ENCODE measurements at places on chromosomes 3 and 15.

GRCh38 chr3:66239513-66240123 is 18.8 kb downstream of the SLC25A26 start:
- DNase-seq, result no peak

GRCh38 chr15:90956274-90957030 is 1.8 kb downstream of the RCCD1 start:
- DNase-seq, result peak; percentile 56

DNA sequence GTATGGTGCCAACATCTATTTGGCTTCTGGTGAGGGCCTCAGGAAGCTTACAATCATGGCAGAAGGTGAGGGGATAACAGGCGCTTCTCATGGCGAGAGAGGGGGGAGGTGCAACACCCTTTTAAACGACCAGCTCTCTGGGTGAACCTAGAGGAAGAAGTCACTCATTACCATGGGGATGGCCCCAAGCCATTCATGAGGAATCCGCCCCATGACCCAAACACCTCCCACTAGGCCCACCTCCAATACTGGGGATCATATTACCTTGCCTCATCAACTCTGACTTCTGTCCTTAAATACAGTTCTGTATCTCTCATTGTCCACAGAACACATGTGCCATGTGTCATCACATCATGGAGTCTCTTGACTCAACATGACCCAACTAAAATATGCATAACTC is 37.5 kb upstream of the CLRN1 start:
- no peak for DNase-seq

- no peak for DNase-seq
These were observed 311.6 kb downstream of the CNTN6 start for GRCh38 chr3:1404270-1404962.

- DNase-seq, result no peak
These were observed 139.2 kb upstream of the EOMES start for GRCh38 chr3:27861046-27862036.

GRCh38 chr3:10519236-10519635 is 13.8 kb upstream of the ATP2B2 start:
- DNase-seq, result no peak

DNA sequence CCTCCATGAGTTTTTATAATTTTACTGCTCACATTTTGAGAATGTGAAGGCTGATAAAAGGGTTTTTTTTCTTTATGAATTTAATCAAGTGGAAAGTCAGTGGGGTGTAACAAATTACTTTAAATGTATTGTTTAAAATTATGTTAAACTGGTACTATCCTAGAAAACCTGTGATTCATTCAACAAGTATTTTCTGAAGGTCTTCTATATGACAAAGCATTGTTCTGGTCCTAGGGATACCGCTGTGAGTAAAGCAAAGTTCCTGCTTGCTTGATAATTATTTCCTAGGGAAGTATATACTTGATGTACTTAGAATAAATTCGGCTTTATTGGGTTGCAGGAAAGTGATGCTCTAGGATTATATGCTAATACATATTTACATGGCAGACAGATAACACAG is 152.8 kb upstream of the GOLGA6L4 start:
- DNase-seq, result no peak

DNA sequence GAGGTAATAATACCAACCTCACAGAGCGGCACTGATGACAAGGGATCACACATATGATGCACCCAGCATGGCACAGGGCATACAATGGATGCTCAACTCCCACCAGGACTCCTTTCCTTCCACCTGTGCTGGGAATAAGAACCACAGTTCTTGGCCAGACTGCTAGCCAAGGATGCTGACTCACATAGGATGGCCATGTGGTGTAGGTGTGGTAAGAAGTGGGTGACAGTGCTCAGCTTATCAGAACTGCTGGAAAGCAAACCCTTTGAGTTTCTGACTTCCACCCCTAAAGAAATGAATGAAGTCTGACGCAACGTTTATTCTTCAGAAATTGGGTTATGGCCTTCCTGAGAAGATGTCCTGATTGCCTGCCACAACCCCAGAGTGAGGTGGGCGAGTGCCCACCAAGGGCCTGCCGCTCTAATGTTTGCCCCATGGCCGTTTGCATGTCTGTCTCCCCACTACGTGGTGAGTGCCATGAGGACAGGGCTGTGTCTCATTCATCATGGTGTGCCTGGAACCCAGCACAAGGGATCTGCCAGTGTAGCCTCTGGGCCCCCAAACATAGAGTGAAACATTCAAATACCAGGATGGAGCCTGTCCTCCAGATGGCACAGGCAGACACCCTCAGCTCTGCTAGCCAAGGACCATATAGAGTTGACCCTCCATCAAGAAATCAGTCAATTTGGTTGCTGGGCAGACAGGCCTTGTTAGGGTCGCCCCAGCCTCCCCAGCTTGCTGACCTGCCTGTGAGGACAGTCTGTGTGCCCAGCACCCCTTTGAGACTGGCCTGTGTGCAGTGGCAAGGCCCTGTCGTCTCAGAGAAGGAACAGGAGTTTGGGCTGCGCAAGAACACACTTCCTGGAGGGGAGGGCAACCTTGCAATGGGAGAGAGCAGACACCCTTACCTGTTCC is 57.6 kb upstream of the SLCO2A1 start:
- DNase-seq, result no peak

GRCh38 chr15:85318732-85319076 is 61.7 kb upstream of the AKAP13 start:
- DNase-seq, result no peak

DNA sequence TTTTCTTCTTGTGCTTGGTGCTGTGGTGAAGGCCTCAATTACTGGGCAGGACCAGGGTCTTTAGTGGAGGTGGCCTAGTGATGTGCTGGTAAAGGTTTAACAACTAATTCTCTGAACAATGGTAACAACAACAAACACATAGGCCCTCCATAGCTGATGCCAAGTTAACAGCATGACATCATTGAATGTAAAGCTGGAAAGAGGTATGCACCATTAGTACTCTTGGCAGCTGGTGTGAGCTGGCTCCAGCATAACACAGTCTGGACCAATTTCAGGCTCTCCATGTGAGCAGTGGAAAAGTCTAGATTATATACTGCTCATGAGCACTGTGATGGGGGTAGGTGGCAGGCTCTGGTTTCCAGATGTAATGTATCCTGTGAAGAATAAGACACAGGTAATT is 61.8 kb downstream of the SLC7A14 start:
- no peak for DNase-seq

DNA sequence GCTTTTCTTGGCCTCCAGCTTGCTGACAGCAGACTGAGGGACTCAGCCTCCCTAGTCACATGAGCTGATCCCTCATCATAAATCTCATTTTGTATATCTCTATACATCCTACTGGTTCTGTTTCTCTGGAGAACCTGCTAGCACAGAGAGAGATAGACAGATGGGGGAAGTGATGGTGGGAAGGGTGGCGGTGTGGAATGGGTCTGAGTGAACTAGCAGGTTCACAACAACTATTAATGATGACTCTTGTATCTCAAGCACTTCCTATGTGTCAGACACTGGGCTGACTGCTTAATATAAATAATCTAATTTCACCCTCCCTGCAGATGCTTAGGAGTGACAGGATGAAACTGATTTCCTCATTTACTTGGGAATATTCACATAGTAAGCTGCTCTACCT is 106.9 kb upstream of the TLE3 start:
- DNase-seq, result no peak

GRCh38 chr3:169298247-169298992 is 365.1 kb downstream of the MECOM start:
- no peak for DNase-seq

- no peak for DNase-seq
These were observed 427.6 kb upstream of the SEMA6D start for GRCh38 chr15:47289656-47290055.

GRCh38 chr3:73603762-73604171 is 21.0 kb downstream of the PDZRN3 start:
- no peak for DNase-seq

GRCh38 chr3:173173652-173174051 is 32.6 kb upstream of the SPATA16 start:
- DNase-seq, result no peak

- DNase-seq, result no peak
These were observed 37.7 kb downstream of the FAM174B start for GRCh38 chr15:92617549-92618520.

DNA sequence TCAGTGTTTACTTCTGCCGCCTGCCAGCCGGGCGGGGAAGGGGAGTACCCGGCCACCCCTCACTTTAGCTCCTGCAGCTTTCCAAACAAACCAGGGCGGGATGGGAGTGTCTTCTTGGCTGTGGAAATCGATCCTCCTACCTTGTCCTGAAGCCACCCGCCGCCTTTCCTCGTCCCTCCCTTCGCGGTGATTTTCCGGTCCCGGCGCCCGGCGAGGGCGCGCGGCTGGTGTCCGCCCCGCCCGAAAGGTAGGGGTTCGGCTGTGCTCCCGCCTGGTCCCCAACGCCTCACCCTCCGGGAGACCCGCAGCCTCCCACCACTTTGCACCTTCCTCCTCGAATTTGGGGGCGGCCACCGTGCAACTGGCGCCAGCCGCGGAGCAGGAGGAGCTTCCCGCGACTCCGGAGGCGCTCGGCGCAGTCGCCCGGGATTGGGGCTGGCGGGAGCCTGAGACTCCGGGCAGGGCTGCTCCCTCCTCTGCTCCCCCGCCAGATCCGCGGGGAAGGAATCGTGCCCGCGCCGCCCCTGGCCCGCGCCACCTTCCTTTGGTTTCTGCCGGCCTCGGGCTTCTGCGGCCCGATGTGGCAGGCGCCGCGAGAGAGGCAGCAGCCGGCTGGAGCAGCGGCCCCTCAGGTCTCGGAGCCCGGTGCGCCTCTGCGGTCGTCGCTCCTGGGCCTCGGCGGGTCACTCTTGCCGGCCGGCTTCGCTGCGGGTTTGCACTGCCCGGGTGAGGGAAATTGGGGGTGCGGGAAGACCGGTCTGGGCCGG is 30.7 kb upstream of the ST3GAL6 start:
- no peak for DNase-seq

DNA sequence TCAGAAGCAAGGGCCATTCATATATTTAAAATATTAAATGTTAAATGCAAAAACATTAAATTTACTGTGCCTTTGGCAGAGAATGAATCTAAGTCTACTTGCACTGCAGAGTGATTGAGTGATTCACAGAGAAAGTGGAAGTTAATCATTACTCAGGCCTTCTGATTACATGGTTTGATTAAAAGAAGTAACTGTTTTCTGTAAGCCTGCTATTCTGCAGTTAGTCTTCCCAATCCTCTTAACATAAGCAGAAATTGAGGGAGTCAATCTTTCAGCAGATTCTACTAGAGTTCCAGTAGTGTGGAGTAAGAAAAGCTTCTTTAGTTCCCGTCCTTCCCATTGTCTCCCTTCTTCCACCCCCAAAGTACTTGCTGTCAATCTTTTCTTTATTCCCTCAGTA is 1.5 kb downstream of the NLGN1 start:
- no peak for DNase-seq

DNA sequence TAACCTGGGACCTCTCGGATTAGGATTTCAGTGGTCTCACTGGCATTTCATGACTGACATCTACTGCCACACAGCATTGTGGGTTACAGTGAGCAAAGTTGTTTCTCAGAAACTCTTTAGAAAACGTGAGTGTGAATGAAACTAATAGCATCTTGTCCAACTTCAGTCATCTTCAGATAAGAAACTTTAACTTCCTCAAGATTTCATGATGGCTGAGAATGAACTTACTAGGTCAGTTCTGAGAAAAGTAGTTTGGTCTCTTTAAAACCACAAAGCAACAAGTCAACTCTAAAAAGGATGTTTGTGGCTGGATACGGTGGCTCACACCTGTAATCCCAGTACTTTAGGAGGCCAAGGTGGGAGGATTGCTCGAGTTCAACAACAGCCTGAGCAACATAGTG is 14.2 kb upstream of the HOMER2 start:
- no peak for DNase-seq

- no peak for DNase-seq
These were observed 54.6 kb upstream of the PCSK6 start for GRCh38 chr15:101543926-101544612.

DNA sequence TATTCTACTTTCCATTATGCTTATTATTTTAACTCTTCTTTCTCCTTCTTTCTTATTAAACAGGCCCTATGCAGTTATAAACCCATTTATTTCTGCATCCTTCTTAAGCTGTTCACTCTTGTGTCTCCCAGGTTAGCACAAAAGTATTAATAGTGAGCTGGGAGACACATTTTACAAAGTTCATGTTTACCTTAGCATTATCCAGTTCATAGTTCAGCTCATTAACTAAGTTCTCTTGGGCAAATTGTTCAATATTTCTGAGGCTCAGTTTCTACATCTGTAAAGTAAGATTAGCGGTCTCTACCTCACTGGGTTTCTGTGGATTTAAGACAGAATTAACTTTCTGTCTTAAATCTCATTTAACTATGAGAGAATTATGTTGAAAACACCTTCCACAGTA is 31.2 kb upstream of the UMPS start:
- DNase-seq, result no peak

GRCh38 chr3:146249921-146250320 is 984 bp downstream of the PLSCR4 start:
- no peak for DNase-seq

GRCh38 chr15:89423981-89424380 is 72.4 kb downstream of the RHCG start:
- no peak for DNase-seq

DNA sequence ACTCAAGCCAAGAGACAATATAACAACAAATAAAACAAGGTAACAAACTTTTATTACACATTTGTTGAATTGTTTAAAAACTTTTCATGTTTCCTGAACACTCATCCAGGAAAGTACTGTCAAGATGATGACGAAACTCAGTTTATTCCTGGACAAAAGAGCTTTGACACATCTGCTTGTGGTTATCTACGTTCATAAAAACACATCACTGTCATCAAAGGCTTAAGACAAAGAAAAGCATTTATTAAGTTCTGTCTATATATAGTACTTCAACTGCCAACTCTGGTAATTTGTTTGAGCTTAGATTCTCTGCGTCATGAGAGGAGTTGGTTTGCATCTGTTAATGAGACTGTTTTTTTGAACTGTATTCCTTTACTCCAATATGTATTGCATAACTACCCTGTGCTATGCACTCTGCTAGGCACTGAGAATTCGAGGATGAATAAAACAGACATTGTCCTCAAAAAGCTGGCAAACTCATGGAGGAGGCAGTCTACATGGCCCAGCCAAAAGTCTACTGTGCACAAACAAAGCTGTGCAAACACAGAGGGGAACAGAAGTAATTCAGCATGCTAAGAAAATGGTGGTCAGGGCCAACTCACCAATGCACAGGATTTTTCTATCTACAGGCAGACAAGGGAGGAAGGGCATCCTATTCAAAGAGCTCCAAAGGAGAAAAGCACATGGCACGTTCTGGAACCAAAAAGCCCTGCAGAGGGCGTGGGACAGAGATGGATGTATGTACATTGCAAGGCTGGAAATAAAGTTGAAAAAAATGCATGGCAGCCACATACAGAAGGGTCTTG is 21.5 kb downstream of the PLD1 start:
- no peak for DNase-seq

GRCh38 chr3:128500556-128500955 is 7.6 kb upstream of the GATA2 start:
- no peak for DNase-seq

DNA sequence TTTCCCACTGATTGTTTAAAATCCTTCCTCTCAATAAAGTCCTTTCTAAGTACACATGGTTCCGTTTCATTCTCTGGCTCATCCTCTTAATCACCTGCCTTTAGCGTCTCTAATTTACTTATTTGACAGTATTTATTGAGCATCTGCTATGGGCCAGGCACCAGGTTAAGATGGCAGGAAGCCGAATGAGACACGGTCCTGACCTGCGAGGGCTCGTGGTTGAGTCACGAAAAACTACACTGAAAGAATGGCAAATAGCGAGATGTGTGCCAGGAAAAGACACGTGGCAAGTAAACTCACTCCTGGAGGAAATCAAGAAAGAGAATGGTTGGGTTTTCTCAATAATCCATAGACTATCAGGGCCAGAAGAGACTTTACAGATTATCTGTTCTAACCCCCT is 60.9 kb downstream of the HES1 start:
- no peak for DNase-seq

All from stimulated activated CD4-positive, alpha-beta T cell treated with anti-CD3 and anti-CD28 coated beads, Interleukin-12 subunit alpha, Interleukin-12 subunit beta, amount 100 ng/mL, for 48 hours (primary cell).